ENCODE measurements at places on chromosomes 2 and 18.
A peak's percentile ranks its signal among the peaks of the same experiment; 100 is the strongest.

DNA sequence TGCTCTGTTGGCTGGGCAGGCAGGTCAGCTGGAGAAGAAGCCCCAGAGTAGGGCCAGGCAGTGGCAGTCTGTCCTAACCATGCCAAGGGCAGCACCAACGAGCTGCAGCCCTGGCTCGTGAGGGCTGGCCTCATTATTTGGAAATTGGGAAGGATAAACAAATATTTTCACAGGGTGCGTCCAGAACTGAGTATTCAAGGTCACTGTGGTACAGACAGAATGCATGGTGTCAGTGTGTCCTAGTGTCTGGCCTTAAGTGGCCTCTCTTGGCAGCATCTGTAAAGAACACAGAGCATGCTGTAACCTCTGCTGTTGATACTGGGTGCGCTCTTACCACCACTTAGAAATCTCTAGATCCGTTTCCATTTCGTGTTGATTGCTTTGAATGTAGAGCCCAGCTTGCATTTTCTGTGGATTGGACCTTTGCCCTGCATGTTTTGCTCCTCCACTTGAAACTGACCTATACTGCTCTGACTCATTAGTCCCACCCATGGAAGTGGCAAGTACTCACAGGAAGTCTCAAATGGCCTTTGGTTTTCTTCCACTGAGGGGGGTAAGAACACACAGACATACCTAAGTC, 88.2 kb downstream of the GREB1L start:
- ATAC-seq: no peak

- no peak for ATAC-seq
Observed at GRCh38 chr2:48380208-48380607, 149.7 kb upstream of the STON1 start.

DNA sequence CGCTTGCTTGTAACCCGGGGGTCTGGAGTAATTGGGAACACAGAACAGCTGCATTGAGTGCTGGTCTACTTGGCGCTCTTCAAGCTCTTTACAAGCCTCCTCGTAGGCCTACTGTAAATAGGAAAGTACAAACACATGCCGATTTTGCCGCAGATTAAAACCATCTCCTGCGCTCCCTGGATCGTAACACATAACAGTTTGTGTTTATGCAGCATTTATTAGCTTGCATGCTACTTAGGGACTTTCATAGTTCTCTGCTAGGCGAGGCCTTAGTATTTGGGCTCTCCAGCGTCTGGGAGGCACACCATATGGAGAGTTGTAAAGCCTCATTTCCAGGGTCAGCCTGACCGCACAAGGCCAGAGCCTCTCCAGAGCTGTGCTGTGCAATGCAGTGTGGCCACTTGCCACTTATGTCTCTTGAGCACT, 84.0 kb upstream of the HAAO start:
- ATAC-seq: no peak

DNA sequence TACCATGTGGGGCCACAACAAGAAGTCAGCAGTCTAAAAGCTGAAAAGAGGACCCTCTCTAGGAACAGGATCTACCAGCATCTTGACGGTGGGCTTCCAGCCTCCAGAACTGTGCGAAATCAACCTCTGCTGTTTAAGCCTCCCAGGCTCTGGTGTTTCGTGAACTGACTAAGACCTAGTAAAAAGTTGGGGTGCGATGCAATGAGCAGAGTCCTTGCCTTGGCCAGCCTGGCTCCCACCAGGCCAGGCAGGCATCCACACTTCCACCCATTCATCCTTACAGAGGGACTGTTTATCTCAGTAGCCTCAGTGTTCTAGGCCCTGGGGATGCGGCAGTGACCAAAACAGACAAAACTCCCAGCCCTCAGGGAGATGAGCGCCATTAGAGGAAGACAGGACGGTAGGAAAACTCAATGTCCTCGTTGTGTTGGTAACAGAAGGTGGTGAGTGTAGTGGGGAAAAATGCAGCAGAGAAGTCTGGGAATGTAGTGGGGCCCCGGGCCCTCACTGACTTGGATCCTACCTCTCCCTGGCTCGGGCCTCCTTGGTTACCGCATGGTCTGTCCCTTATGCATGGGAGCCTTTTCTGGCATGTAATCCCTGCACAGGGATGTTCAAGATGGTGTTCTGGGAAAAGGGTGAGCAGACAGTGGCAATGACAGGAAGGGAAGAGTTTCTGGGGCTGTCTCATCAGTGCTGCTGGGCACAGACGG, 271.8 kb upstream of the HS6ST1 start:
- no peak for ATAC-seq

GRCh38 chr2:233129351-233129978, 69.3 kb downstream of the INPP5D start:
- no peak for ATAC-seq

- ATAC-seq: no peak
Observed at GRCh38 chr18:31683968-31684278, 458 bp downstream of the B4GALT6 start.

- no peak for ATAC-seq
Observed at GRCh38 chr2:142722569-142722968, 154.9 kb upstream of the KYNU start.

GRCh38 chr2:98350411-98350810, 4.2 kb downstream of the CNGA3 start:
- no peak for ATAC-seq

DNA sequence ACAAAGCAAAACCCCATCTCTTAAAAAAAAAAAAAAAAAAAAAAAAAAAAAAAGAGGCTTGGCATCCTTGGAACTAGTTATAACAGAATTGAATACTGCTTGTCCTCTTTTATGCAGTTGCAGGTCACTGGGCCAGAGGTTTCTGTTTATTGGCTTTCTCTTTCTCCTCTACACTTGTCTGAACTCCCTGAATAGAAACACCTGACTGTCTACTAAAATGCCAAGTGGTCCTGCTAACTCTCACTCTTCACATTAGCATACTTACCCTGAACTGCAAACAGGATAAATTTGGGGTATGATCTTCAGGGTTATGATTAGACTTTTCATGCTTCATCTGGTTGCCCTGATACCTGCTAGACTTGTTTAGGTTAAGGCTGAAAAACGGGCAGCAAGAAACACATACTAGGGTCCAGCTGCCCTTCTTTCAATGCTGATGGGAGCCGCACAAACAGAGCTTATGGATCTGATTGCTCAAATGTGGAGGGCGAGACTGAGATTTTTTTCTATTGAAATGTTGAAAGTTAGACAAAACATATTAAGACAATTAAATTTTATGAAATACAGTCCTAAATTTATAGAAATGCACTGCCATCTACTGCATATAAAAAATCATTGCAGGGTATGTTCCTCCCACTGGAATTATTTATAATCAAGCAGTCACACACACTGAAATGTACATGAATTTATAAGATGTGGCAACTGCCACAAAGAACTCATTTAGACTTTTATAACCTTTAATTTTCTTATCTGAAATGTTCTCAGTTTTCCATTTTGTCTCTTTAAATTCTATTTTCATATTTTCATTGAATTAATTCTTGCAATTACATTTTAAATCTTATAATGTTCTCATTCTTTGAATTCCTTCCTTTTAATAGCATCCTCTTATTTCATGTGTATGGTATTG, 40.8 kb downstream of the GTF3C3 start:
- ATAC-seq: no peak

DNA sequence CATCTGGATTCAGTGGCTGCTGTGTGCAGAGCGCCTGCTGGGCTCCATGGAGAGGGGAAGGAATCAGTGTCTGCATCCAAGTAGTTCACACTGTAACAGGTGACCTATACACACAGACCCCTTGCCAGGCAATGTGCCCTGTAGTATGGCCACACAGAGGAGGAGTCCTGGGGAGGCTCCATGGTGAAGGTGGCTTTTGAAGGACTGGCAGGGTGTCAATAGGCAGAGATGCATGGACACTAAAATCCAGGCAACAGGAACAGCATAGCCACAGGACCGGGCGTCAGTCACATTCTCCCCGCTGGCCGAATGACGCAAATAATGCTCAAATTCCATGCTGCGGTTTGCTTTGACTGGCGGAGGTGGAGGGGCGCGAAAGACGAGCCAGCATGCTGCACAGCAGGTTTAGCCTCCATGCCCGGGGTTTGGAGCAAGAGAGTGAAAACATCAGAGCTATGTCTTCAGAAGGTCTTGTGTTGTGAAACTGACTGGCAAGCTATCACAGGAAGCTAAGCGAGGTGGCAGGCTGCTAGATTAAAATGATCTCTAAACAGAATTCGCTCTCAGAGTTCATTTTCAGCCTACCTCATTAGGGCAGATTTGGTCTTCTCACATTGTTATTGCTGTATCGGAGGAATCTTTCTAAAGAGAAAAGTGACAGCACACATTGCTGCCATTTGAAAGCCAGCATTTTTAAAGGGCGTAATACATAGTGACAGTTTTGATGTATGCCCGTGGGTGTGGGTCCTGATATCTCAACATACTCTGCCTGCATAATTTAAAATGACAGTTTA, 1.2 kb upstream of the CHMP1B start:
- peak; percentile 52 for ATAC-seq

- ATAC-seq: no peak
Observed at GRCh38 chr2:28698545-28698944, 53.1 kb upstream of the PPP1CB start.

GRCh38 chr2:17912266-17912691, 33.8 kb downstream of the KCNS3 start:
- ATAC-seq: no peak

GRCh38 chr2:45890819-45891218, 239.3 kb downstream of the PRKCE start:
- ATAC-seq: no peak

- no peak for ATAC-seq
Observed at GRCh38 chr2:25822190-25823117, 55.8 kb downstream of the ASXL2 start.

- peak; percentile 30 for ATAC-seq
Observed at GRCh38 chr2:12717191-12718014, 667 bp downstream of the TRIB2 start.

DNA sequence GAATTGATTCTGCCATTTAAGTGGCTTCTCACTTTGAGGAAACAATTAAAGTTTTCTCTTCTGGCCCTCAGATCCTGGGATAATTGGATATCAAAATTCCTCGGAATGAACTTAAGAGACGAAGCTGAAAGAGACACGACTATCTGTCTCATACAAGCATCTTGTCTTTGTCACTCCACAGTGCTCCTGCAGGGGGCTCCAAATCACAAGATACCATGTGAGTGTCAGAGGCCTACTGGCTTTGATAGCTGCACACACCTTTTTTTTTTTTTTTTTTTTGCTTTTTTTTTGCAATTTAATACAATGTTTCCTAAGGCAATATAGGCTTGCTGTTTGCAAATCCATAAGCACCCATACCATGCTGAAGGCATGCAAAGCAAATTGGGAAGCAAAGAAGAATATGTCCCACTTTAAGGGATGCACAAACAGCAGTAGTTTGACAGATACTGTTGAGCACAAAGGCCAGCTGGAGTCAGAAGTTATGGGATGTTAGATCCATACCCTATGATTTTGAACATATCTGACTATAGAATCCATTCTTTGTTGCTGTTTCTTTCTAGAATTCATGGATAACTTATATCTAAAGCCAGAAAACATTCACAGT, 109.0 kb upstream of the CBLN2 start:
- ATAC-seq: no peak

- ATAC-seq: no peak
Observed at GRCh38 chr18:57445488-57446319, 10.5 kb downstream of the ONECUT2 start.

DNA sequence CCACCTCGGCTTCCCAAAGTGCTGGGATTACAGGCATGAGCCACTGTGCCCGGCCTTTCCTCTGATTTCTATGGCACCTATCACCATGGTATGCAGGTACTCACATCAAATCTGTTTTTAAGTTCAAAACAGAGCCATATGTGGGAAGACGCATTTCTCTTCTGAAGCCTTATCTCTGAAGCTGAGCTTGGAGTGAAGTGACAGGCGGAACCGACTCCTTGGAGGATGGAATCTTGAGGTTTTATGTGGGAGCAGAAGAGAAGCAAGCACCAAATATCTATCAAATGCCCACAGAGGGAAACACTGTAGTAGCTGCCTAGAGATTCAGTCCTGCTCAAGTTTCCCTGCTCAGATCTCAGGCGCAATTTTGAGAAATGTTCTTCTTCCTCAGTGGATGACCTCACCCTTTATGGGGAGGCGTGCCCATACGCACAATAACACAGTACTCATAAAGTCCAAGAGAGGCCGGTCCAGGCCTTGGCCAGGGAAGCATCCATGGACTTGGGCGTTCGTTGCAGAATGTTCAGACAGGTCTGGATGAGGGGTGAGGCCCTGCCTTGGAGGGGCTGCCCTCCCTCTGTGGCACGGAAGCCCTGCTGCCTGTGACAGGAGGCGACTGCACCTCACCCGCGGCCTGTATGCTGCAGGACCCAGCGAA, 67.9 kb downstream of the HNRNPLL start:
- ATAC-seq: no peak

Data from esophagus mucosa (tissue), 1 donor.